ENCODE measurements at places on chromosomes 12 and 14.

DNA sequence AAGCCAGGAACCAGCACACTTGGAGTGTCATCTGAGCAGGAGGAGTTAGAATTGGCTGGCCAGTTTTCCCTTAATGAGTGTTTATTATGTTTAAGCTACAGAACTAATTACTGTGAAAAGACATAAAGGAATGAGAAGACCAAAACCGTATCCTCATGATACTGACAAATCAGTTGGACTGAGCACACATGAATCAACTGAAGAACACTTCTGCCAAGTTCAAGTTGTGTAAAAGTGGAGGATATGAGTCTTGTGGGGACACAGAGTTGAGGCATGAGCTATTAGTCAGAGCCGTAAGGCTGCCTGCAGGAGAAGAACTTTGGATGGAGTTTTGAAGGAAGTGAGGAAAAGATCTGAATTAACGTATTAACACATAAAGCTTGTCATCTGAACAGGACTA, 43.1 kb downstream of the HMGA2 start:
- no peak for DNase-seq

DNA sequence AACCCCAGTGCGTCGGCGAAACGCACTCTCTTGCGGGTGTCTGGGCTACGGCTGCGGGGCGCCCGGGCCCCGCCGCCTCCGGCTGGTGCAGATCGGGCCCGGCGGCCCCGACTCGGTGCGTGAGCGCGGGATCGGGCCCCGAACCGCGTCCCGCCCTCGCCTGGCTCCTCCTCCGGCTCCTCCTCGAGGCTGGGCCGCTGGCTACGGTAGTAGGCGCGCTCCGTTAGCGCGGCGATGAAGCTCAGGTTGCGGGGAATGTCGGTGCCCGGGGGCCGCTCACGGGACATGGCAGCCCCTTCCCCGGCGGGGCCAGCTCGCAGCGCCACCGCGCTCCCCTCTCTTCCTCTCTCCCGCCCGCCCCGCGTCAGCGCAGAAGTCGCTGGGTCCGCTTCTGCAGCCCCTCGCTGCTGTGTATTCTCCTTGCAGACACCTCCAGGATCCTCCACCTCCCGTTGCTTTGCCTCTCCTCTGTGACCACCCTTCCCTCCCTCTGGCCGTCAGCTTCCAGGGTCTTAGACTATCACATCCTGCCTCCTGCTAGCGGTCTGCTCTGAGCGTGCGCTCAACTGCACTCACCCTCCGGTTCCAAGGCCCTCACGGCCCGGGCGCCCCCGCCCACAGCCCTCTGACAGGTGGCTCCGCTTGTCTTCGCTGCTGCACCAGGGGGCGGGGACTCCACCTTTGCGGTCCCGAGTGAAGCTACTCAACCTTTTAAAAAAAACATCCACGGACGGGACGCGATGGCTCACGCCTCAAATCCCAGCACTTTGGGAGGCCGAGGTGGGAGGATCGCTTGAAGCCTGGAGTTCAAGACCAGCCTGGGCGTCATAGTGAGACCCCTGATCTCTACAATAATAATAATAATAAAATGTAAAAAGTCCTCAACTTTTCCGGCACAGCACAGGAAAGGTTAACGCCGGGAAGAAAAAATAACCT, at the start of gene PPP1R3E:
Gene PPP1R3E (minus strand): TSS at position 570 of the 936 bp plus-strand sequence. CDS start 283 bp downstream, at position 287.
- DNase-seq, result peak; percentile 61

GRCh38 chr12:92493816-92494215, 209.0 kb upstream of the PLEKHG7 start:
- DNase-seq, result no peak

GRCh38 chr12:65200007-65200665, 30.8 kb downstream of the LEMD3 start:
- no peak for DNase-seq

- DNase-seq, result no peak
These were observed 58.4 kb downstream of the DCAF5 start for GRCh38 chr14:69094481-69094880.

DNA sequence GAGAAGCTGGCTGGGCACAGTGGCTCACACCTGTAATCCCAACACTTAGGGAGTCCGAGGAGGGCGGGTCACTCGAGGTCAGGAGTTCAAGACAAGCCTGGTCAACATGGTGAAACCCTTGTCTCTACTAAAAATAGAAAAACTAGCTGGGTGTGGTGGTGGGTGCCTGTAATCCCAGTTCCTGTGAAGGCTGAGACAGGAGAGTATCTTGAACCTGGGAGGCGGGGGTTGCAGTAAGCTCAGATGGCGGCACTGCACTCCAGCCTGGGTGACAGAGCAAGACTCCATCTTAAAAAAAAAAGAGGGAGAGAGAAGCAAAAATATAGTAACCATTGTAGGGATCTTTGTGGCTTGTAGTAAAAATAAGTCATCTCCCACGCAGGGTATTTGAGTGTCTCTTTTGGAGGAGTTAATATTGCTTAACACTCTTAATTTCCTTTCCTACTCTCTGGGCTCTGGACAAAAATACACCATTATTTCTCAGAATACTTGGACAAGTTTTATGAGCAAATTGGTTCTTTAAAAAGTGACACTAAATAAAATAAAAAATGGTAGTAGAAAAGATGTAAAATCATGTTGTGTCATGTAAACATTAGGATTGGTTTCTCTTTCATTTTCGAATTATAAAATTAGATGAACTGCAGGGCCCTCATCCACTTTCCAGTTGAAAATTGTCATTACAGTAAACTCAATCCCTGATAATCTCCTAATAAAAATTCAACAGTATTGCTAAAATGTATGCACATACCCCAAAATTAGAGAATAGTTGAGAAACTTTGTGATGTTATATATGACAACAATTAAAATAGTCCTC, 61.1 kb upstream of the C12orf71 start:
- DNase-seq, result no peak

GRCh38 chr12:53427905-53428594, 4.4 kb downstream of the AMHR2 start:
- peak; percentile 82 for DNase-seq

GRCh38 chr12:113220593-113221180, 577 bp upstream of the TPCN1 start:
- no peak for DNase-seq

DNA sequence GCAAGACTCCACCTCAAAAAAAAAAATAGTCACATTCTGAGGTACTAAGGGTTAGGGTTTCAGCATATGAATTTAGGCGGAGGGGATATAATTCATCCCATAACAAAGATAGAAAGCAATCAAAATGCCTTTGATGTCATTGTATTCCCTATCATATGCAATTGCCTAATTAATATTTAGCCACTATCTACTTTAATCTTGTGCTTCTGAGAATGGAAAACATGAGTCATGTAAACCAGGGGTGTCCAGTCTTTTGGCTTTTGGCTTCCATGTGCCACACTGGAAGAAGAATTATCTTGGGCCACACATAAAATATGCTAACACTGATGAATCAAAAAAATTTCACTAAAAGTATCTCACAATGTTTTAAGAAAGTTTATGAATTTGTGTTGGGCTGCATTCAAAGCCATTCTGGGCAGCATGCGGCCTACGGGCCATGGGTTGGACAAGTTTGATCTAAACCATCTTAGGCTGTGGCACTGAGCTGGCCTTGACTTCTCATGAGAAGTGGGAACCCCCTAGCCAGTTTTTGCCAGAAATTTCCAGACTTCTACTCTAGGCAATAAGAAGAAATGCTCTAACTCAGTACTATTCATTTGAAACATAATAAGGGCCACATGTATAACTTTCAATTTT, 219.8 kb downstream of the PTPRO start:
- DNase-seq, result peak; percentile 78

DNA sequence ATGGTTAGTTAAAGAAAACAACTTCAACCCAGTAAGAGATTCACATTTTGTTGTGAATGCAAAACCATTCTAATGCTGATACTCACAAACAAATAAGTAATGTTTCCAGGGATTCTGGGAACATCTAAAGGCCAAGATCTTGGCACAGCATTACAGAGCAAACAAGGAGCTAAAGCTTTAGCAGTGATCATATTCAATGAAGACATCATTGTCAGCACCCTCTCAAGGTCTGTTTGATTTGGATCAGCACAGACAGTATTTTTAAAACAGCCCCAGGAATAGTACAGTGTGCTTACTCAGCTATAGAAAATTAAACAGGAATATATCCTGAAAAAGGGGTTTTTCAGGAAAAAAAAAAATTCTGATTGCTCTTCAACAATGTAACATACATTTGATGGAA, 71.4 kb downstream of the TMEM260 start:
- DNase-seq, result no peak

DNA sequence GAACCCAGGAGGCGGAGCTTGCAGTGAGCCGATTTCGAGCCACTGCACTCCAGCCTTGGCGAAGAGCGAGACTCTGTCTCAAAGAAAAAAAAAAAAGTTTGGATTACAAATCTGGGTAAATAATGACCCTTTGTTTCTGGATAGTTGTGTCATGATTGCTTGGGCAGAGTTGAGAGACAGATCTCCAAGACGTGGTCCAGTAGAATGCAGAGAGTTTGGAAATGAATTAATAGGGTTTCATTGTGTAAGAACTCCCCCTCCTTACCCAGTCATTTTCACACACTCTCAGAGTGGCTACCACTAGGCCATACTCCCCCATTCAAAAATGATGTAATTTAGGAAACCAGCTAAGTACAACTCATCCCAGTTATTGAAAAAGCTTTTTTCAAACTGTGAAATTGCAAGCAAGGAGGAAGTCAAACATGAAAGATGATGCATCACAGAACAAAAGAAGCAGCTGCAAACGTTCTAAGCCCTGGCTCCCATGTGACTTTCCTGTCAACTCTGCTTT, 1331.9 kb downstream of the AACS start:
- no peak for DNase-seq

- DNase-seq, result no peak
These were observed 16.9 kb upstream of the BEGAIN start for GRCh38 chr14:100604121-100604501.
